Mesothelial cell of epicardium (in vitro differentiated cells): ENCODE measurements at places on chromosomes 1 and 21.
A peak's percentile ranks its signal among the peaks of the same experiment; 100 is the strongest.

- no peak for DNase-seq
These were observed 32.8 kb downstream of the EPRS1 start for GRCh38 chr1:220013497-220013896.

DNA sequence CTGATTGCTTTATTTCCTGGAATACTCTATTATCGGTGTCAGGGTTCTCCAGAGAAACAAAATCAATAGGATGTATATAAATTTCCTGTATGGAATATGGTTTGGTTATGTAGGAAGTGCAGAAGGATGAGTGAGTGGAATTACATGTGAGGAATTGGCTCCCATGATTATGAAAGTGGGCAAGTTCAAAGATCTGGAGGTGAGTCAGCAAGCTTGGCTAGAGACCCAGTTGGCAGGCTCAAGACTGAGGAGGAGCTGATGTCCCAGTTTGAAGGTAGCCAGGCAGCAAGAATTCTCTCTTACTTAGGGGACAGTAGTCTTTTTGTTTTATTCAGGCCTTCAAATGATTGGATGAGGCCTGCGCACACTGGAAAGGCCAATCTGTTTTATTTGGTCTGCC is 57.5 kb downstream of the MAP3K7CL start:
- no peak for DNase-seq

GRCh38 chr1:42966688-42967612 is 8.3 kb upstream of the SLC2A1 start:
- no peak for DNase-seq

DNA sequence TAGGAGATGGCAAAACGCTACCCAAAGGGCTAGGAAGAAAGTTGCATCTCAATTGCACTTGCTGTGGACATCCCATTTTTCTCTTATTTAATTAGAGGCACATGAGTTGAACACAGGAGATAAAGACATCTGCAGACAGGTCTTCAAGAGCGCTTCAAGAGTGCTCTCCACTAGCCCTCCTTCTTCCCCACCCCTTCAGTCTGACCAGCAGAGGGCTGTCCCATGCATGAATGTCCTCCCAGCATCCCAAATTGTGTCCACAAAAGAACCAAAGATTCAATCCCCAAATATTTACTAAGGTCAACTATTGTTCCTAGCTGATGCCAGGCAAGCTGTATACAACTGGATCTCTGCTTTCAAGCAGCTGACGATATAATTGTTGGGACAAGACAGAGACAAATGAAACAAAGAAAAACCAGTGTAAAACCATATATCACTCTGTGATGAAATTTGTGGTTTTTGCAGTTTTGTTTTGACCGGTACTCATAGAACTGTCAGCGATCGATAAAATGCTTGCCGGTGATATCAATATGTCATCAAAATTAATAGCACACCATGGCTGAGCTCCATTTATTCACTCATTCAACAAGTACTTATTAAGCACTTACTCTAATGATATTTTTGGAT is 174.2 kb downstream of the TNR start:
- DNase-seq, result no peak

- no peak for DNase-seq
These were observed 420.8 kb downstream of the NPHP4 start for GRCh38 chr1:5571438-5571837.

DNA sequence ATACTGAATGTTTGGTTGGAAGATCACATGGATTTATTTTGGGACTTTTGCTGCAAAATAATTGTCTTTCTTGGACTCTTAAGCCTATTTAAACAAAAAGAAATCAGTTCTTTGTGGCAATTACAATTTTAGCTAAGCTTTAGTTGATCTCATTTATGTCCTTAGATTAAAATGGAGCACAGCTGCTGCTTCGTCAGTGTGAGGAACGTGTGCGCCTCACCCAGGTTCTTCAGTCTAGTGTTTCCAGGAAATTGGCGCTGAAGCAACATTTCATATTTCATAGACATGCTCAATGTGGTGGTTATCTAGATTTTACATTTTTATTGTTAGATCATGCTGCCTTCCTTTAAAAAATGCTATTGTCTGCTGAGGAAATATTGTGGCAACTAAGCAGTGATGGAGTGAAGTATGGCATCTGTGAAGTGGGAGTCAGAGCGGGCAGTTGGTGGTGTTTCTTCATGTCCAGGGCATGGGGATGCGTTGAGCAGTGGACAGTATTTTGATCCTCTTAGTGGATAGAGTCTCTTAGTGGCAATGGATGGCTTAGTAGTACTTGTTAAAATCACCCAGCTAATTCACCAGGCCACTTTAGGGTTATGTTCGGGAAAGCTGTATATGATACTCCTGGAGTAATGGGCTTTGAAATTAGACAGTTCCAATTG is 5.6 kb downstream of the DDI2 start:
- DNase-seq, result no peak

DNA sequence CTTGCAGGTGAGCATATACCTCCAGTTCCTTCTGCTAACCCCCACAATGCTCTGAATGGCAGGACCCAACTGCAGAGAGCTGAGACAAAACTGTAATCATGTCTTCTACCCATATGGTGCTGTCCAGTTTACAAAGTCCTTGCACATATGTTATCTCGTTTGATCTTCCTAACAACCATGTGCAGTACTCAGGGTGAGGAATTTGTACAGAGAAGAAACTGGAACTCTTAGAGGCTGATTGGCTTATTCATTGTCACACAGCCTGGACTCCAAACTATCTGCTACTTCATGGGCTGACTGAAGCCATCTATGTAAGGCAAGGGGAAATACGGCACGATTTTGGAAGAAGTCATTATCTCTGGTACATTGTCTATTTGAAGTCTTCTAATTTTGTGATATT is 191.1 kb downstream of the TNR start:
- no peak for DNase-seq

- no peak for DNase-seq
These were observed 283.6 kb upstream of the USP25 start for GRCh38 chr21:15446223-15446622.

DNA sequence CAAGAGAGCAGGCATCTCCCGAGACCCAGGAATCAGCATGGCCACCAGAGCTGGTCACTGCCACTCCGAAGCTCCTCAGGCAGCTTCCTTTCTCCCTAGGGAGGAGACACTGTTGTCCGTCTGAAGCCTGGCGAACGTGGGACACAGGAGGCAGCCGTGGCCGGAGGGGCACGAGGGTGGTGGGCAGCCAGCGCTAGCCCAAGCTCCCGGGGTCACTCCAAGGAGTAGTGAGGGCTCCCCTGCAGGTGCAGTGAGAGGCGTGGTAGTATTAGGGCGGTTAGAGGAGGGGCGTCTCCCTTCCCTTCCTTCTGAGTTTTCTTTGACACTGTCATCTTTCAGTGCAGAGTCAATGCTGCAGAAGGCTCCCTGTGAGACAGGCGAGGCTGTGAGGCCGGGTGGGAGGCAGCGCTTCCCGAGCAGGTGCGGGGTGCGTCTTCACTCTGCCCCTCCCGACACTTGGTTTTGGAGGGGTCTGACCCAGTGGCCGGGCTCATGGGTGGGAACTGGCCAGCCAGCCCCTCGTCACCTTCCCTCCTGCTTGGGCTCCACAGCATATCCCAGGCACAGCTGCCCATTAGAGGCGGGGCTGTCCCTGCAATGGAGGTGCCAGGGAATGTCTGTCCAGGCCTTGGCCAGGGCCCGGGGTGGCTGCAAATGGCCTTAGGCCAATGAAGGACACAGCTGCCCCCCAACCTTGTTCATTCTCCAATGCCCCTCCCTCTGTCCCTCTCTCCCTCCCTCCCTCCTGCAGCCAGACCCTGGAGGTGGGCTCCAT is 171.6 kb upstream of the ARHGEF16 start:
- DNase-seq, result no peak

- DNase-seq, result no peak
These were observed 40.0 kb upstream of the FAM163A start for GRCh38 chr1:179702946-179703539.

- no peak for DNase-seq
These were observed 12.4 kb downstream of the ARPC5 start for GRCh38 chr1:183622884-183623785.

GRCh38 chr1:245046315-245046714 is 108.5 kb upstream of the KIF26B start:
- no peak for DNase-seq

DNA sequence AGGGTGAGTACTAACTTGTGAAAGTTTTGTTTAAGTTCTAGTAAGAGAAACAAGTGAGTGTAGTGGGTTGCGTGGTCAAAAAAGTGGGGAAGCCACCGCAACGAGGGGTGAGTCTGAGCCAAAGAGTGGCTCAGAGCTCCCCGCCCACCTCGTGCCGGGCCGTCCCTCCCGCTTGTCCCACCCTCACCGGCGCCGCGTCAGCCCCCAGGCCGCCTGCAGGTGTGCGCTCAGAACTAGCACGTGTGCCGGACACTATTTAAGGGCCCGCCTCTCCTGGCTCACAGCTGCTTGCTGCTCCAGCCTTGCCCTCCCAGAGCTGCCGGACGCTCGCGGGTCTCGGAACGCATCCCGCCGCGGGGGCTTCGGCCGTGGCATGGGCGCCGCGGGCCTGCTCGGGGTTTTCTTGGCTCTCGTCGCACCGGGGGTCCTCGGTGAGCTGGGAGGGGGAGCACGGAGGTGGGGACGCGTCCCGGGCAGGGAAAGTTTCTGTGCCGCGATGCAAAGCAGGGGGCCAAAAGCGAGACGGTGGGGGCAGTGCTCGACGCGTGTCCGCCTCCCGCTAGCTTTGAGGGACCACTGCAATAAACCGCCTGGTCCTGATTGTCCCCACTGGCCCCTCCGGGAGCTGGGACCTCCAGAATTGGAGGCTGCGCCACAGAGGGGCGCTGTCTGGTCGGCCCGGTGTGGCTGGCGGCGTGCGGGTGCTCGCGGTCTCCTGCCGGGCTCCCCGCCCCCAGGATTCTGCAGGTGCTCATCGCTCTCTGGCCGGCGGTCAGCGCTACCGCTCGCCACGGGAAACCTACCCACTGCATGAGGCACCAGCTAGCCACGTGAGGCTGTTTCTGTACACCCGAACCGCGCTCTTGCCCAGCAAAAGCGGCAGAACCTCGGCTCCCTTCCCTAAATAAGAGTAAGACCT is at the start of gene CR2:
Gene CR2, plus strand, starts transcription at position 283 of the 919 bp plus-strand sequence. Its CDS starts 91 bp downstream, at position 374.
- peak; percentile 33 for DNase-seq

DNA sequence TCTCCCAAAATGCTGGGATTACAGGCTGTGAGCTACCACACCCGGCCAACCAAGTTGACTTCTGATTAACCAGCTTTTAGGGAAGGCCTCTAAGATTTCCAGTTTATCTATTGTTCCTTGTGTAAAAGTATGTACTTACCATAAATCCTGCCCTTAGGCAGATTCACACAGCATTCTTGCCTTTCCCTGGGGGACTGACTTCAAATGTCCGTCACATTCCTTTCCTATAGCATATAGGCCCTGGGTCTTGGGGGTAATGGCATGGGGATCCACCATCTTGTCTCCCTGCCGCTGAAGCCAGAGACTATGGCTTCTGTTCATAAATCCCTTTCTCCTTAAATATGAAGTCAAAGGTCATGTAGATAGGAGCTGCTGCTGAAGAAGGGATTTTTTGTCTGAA is 872 bp upstream of the PINK1 start:
- DNase-seq, result no peak

DNA sequence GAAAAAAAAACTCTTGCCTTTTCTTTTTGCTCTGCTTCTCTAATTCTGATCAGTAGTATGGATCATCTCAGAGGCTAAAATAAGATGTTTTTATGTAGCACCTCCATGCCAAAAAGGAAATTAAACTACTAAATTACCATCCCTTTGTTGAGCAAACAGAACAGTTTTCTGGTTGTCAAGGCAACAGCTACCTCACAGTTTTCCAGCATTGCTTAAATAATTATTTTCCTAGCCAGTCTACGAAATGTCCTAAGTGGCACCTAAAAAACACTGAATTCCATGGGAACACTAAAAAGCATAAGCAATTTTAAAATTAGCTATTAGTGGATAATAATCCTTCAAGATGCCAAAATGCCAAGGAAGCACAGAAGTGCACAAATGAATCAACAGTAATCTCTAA is 61.7 kb downstream of the ARID4B start:
- DNase-seq, result no peak

GRCh38 chr1:151739590-151740355 is 18.5 kb downstream of the RIIAD1 start:
- no peak for DNase-seq

DNA sequence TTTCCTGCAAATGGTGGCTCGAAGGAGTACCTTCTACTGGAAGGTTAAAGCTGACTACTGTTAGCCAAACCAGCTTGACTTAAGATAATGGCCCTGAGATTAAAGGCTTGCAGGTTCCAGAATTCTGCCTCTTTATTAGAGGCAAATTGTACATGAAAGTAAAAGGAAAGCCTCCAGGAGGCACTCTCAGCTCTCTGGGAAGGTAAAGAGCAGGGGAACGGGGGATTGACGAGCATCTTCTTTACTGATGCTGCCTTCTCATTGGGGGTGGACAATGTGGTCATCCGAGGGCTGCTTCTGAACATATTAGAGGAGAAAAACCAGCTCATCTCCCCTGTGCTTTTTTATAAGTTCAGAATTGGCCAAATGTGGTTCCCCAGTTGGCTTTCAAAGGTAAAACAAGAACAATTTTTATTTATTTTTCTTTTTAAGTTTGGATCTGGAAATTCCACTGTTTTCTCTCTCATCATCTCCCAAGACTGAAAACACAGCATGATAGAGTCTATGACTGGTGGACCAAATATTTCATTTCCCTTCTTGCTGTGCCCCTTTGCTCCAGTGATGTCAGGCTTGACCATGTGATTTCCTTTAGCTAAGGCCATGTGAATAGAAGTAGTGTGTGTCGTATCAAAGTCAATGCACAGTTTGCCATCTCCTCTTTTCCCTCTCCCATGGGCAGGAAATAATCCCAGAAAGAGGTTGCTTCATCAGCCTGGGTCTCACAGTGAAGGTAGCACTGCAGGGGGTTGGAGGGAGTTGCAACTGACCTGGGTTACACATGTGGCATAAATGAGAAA is 292.7 kb downstream of the PRDM2 start:
- no peak for DNase-seq

DNA sequence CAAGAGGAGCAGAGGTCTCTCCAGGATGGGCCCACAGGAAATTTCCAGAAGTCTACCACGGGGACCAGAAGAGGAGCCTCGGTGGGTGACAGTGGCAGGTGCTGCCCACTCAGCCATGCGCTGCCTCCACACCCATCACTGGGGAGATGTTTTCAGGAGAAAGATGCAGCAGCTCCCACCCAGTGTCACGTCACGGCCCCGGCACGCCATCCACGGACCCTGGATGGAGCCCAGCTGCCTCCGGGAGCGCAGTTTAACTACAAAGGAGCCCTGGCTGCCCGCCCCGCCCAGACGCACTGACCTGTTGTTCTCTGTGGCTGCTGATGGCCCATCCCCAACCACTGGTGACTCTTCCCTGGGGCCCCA is 6.8 kb downstream of the TSPEAR start:
- no peak for DNase-seq

DNA sequence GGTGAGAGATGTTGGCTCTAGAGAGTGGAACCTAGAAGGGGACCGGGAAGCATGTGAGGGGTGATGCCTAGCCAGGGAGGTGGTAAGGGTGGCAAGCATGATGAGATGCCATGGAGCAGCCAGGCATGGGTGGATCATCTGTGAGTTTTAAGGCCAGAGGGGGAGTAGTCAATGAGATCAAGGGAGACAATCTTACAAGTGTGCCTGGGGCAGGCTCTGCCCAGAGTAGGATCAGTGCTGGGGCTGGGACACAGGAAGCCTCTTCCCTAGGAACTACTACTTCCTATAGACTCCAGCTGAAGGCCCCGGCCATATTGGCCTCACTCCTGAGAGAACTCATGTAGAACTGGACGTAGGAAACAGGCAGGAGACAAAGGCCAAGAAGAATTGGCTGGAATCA is 192.4 kb upstream of the CSF3R start:
- no peak for DNase-seq

GRCh38 chr1:153799016-153799415 is 23.8 kb downstream of the SLC27A3 start:
- DNase-seq, result no peak

- DNase-seq, result no peak
These were observed 22.9 kb upstream of the LAMC1 start for GRCh38 chr1:183000167-183000962.
